Upper lobe of left lung (tissue), 6 donors: ENCODE measurements at places on chromosomes 2 and 18.
A peak's percentile ranks its signal among the peaks of the same experiment; 100 is the strongest.

DNA sequence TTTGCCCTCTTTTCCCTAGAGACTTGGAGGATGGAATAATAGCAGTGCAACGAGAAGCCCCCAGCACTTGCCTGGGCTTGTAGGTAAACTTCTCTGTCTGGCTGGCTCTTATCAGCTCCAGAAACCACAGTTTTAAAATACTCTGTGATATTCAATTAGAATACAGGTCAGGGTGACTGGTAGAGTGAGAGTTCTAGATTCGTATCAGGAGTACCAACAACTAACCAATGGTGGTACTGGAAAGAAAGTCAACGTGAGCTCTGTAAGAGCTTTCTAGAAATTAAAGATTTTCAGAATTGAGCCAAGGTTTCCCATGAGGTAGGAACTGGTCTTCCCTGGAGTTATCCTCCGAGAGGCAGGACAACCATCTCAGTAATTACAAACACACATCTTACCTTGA is 216.9 kb downstream of the NYAP2 start:
- no peak for DNase-seq

- DNase-seq: no peak
These were observed 63.9 kb downstream of the MDH1 start for GRCh38 chr2:63652652-63652985.

GRCh38 chr18:49639643-49640391 is 78.0 kb downstream of the LIPG start:
- DNase-seq: no peak

DNA sequence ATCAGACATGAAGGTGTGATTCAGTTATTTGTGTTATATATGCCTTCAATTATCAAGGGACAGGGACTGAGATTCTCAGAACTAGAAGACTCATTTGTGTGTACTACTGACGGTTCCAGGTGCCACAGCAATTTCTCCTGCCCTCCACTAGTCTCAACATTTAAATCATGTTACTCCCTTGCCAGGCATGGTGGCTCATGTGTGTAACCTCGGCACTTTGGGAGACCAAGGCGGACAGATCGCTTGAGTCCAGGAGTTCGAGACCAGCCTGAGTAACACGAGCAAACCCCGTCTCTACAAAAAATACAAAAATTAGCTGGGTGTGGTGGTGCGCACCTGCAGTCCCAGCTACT is 1.1 kb downstream of the CNDP2 start:
- no peak for DNase-seq

- no peak for DNase-seq
These were observed 50.1 kb upstream of the HAAO start for GRCh38 chr2:42842466-42842865.

DNA sequence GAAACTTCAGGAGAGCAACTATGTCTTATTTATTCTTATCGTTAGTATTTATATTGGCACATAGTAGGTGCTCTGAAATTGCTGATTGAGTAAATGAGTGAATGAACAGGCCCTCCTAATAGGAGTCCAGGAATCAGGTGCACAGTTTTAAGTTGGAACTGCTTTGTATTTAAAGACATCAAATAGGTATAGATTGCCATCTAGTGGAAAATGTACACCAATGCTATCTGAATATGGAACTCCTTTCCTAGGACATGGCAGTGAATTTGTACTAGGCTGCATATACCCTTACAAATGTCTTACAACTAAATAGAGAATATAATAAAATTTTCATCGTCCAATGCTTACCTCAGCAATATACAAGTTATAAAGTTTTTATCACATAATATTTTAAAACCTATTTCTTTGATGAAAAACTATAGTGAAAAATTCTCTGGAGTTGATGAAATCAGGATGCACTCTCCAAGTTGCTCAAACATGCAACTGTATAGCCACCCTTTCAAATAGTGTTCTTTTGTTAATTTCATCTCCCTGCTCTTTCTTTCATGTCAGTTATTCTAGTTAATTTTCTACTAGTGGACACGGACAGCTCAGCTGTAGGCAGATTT is 318.9 kb upstream of the SYT4 start:
- DNase-seq: no peak

DNA sequence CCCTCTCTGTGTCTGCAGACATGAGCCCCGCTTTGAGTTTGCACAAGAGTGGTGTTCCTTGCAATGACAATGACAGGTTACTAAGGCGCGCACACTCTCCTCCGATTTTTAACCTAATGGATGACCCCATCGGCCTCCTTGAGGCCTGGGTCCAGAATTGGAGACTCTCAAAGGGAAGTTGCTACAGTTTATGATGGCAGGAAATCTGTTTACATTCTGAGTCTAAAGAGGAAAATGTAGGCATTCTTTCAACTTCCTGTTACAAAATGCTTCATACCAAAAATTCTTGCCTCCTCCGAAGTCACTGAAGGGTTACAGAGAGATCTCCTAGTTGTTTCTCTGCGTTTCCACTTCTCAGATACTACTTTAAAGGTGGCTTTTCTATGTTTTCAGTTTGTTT is 225.3 kb upstream of the AGAP1 start:
- no peak for DNase-seq

- no peak for DNase-seq
These were observed 69.8 kb upstream of the MAL start for GRCh38 chr2:94955702-94956101.

- no peak for DNase-seq
These were observed 34.5 kb upstream of the LRRC30 start for GRCh38 chr18:7196421-7196820.

DNA sequence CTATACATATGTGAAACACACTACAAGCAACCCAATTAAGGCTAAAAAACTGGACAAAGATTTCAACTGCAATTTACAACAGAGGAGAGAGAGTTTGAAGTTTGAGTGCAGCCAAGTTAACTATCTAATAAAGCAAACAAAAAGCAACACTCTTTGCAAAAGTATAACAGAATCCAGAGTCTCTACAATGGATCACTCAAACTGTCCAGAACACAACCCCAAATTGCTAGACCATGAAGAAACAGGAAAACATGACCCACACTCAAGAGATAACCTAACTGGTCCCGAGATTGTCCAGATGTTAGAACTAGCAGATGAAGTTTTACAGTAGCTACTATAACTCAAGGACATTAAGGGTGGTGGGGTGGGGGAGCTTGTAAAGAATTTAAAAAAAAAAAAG is 14.8 kb downstream of the ABHD3 start:
- DNase-seq: no peak

DNA sequence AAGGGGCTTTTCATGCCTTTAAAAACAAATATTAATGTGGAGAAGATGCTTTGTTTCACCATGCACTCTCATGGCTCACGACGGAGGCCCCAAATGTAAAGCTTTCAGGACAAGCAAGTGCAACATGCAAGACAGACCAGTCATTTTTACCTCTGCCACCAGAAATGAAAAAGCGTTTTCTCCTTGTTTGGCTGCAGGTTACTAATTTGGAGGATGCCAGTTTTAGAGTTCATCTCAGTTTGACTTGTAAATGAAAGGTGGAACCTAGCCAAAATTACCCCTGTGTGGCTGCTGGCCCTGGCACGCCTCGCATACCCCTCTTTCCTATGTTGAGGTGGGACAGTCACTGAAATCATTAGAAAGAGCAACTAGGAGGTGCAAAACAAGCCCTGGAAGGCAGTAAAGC is 138.6 kb downstream of the BCL2 start:
- DNase-seq: no peak

DNA sequence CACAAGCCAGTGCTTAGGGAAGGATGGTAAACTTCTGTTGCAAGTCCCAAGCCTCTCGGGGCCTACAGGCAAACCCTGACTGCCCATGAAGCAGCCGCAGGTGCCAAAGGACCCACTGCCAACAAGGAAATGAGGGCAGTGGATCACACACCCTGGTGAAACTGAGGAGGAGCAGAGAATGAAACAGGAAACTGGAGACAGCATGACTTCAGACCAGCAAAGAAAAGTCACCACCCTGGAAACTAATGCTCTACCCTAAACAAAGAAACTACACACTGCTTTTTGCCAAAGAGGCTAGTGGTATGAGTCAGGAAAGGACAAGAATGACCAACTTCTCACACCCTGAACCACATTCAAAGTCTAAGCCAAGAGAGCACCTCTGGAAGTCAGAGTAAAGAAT is 97.2 kb downstream of the MYO5B start:
- peak; percentile 29 for DNase-seq

DNA sequence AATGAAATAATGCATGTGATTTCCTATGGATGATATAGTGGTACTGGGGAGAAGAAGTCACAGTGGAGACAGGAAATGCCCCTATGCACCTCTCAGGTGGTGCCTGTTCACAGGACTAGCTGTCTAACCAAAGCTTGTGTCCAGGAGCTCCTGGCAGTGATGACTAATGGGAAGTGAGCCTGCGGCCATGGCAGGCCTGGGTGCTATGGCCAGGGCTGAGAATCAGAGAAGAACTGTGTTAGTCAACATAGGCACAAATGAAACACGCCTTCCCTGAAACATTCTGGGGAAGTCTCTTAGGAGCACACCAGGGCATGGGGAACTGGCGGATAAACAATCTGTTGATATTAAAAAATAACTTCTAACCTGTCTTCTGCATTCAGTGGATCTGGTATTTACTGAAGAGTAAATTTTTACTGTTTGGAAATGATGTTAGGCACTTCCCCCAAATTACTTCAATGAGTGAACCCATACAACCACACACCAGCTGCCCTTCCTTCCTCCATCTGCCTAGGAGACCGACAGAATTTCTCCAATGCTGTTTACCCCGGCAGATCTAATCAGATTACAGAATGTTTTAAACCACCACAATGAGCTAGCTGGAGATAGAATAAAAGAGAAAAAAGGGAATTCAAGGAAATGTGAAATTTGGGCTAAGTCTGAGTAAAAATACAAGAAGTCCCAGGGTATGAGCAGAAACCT is 67.4 kb downstream of the MEP1B start:
- no peak for DNase-seq

DNA sequence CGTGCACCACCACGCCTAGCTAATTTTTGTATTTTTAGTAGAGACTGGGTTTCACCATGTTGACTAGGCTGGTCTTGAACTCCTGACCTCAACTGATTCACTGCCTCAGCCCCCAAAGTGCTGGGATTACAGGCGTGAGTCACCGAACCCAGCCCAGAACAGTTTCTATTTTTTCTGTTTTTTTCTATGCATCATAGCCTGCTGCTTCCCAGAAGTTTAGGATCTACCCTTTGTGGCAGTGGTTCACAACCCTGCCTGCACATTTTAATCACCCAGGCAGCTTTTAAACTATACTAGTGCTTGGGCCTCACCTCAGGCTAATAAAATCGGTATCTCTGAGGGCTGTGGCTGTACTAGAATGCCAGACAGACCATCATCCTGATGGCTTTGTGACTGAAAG is 39.7 kb upstream of the SOCS6 start:
- no peak for DNase-seq

GRCh38 chr2:129752176-129752575 is 227.3 kb upstream of the RAB6C start:
- DNase-seq: no peak

DNA sequence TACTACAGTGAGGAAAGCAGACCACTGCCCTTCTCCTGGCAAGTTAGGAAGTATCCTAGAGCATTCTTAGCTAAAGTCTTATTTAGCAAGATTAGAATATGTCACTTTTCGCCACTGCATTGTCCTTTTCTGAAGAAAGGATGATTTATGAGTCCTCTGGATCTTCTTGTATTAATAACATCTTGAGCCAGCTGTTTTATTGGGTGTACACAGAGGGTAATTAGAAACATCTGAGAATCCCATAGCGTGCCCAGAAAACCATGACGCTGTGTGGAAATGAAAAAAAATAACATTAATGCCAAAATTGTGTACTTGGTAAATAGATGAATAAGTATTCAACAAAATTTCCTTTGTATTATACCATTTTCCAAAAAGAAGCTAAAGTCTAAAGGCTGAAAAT is 198.7 kb downstream of the LTBP1 start:
- DNase-seq: no peak

GRCh38 chr2:227789803-227790202 is 23.8 kb upstream of the CCL20 start:
- DNase-seq: no peak

GRCh38 chr2:224449212-224450147 is 47.6 kb upstream of the FAM124B start:
- DNase-seq: no peak

- no peak for DNase-seq
These were observed 754.2 kb upstream of the ID2 start for GRCh38 chr2:7927691-7928090.

- DNase-seq: no peak
These were observed 572.6 kb downstream of the TRIB2 start for GRCh38 chr2:13289310-13289709.
